ENCODE measurements at places on chromosomes 5 and 9.
A peak's percentile ranks its signal among the peaks of the same experiment; 100 is the strongest.

- DNase-seq: no peak
These were observed 4.5 kb upstream of the GRHPR start for GRCh38 chr9:37417857-37418618.

- DNase-seq: no peak
These were observed 5.7 kb downstream of the WHRN start for GRCh38 chr9:114499528-114499927.

DNA sequence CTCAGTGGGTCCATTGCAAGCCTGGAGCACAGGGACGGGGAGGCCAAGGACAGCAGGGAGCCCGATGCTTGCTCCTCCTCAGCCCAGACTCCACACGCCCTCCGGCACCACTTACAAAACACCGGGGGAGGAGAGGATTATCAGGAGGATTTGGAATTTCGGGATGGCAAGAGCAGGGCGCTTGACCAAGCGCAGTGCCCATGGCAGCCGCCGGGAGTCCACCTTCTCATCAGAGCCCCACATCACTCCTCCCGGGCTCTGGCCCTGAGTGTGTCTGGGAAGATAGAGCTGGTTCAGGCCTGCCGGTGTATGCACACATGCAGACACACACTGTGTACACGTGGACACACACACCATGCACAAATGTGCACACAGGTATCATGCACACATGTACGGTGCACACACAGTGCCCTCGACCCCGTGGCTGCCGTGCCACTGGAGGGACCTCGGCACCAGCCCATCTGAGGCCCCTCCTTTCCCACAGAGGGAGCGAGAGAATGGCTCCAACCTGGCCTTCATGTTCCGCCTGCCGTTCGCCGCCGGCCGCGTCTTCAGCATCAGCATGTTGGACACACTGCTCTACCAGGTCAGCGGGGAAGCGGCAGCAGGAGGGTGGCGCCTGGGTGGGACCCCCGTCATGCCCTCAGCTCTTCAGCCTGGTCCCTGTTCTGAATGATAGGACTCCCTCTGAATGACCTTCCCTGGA, 81.7 kb downstream of the KCNT1 start:
- DNase-seq: no peak

GRCh38 chr5:174589599-174589998, 134.8 kb upstream of the MSX2 start:
- no peak for DNase-seq

DNA sequence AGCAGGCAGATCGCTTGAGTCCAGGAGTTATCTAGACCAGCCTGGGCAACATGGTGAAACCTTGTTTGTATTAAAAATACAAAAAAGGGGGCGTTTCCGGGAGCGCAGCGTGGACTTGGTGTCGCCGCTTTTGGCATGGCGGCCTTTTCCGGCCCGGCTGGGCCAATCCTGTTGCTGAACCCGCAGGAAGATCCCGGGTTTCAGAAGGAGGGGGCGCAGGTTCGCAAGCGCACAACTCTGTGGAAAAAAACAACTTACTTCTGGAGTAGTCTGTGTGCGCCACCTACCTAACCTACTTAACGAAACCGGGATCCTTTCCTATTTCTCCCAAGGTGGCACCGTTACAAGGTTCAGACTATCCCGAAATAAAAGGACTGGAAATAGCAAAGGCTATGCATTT, 198.6 kb downstream of the MSX2 start:
- DNase-seq: no peak

DNA sequence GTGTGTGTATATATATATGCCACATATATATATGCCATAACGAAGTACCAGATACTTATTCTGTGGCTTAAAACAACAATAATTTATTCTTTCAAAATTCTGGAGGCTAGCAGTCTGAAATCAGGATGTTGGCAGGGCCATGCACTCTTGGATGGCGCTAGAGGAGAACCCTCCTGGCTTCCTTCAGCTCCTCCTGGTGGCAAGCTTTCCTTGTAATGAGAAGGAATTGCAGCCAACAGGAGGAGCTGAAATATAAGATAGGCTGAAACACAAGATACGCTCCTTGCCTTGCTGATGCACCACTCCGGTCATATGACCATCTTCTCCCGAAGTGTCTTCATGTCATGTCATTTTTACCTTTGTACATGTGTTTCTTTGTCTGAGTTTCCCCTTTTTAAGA, 368.1 kb upstream of the CTNND2 start:
- no peak for DNase-seq

DNA sequence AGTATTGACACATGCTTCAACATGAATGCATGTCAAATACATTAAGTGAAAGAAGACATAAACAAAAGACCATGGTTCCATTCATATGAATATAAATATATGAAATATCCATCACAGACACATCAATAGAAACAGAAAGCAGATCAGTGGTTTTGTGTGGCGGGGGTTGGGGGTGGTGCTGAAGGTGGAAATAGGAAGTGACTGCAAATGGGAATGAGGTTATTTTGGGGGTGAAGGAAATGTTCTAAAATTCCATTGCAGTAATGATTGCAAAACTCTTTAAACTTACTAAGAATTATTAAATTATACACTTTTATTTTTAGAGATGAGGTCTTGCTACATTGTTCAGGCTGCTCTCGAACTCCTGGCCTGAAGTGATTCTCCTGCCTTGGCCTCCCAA, 28.7 kb downstream of the TAF1L start:
- DNase-seq: no peak

- peak; percentile 54 for DNase-seq
These were observed 2.2 kb downstream of the CPEB4 start for GRCh38 chr5:173890195-173890991.

DNA sequence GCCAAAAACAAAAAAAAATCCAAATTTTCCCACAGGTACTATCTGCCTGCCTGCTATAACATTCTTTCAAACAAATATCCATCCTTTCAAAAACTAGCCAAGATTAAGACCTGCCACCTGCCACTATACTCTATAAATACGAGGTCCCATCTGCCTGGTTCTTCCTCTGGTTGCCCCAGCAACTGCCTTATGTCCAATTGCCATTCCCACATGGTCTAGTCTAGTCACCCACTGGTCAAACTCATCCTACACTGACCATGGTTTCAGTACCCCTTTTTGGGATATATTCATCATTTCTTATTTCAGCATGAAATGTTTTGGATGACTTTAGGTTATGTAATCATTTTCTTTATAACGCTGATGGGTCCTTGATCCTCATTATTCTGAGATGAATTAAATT, 95.1 kb upstream of the CCNG1 start:
- no peak for DNase-seq
